ENCODE measurements at places on chromosomes 3 and 15. TPM values are rescaled to one million over a fixed set of nuclear protein-coding genes. Genes with fewer than 3 reads are reported as not detected.

GRCh38 chr3:59563072-59563605 is 513.3 kb upstream of the CFAP20DC start:
- DNase-seq: no peak

DNA sequence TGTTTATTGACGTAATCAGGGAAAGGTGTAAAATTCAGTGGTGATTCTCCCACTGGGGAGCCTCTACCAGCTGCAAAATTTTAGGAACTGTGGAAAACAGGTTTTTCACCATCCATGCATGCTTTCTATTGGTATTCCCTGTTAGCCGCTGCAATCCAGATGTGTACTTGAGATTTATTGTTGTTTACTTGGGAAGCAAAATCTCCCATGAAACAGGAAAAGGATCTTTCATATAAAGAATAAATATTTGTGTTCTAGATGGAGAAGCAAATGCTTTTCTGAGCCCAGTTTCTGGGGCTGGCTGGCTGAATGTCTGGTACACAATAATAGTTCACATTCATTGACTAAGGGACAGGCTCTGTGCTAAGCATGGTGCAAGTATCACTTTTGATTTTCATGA is 144.6 kb upstream of the RASGRP1 start:
- DNase-seq: no peak

- DNase-seq: peak; percentile 20
These were observed 18.8 kb downstream of the ATG7 start for GRCh38 chr3:11290743-11291680.

GRCh38 chr15:97026781-97027180 is 696.3 kb downstream of the NR2F2 start:
- DNase-seq: no peak

DNA sequence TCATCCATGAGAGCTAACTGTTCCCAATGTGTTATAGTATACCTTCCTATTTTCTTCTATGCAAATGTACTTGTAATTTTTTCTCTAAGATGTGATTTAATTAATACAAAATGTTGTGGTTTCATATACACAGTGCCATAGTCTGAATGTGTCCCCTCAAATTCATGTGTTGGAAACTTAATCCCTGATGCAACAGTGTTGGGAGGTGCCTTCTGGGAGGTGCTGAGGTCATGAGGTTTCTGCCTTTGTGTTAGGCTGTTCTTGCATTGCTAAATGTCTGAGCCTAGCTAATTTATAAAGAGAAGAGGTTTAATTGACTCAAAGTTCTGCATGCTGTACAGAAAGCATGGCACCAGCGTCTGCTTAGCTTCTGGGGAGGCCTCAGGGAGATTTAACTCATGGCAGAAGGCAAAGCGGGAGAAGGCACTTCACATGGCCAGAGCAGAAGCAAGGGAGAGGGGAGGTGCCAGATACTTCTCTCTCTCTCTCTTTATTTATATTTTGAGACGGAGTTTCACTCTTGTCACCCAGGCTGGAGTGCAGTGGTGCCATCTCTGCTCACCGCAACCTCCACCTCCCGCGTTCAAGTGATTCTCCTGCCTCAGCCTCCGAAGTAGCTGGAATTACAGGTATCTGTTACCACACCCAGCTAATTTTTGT is 34.7 kb upstream of the BNIP2 start:
- no peak for DNase-seq

- no peak for DNase-seq
These were observed 23.6 kb downstream of the PTPN23 start for GRCh38 chr3:47404431-47404876.

Gene FBXL22
- total RNA-seq: 0.78 TPM

Gene RNF123
- total RNA-seq: 43.0 TPM

DNA sequence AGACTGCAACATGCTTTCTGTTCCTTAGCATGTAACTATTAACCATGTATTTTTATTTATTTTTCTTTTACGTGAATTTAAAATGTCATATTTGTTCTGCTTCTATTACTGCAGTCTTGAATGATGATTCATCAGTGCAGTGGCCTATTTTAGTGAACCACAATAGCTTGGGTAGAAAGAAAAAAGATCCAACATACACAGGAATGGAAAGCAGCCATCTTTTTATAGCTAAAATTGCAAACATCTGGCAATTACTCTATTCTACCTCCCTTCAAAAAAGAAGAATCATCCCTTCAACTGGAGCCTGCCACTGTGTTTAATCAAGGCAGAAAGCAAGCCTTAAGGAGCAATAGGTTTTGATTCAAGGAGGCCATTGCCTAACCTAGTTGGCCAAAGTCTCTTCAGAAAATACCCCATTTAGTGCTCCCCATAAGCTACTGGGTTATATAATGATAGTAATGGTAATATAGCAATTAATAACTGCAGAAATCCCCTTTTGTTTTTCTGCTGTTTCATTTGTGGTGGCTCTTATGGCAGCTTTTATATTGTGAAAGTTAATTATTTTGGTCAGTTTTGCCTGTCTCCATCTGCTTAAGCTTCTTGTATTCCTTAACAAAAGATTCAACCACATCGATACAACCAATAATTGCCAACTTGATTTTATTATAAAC is 267.3 kb downstream of the LPP start:
- DNase-seq: no peak

Gene AADACL2
- total RNA-seq: not detected

DNA sequence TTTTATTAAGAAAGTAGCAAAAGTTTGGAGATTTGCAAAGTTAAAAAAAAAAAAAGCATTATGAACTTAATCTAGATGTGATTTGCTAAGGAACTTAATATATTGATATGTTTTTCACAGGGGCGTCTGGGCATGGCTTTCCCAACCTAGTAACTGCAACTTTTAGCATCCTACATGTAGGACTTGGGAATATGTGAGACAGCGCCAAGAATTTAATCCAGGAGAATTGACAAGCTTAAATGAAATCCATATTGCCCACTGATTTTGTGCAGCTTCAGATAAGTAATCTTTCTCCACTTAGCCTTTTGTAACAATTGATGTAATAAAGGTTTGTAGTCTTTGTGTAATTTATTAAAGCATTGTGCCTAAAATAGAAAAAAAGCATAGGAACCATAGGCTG is 982 bp upstream of the GABPB1 start:
- DNase-seq: no peak

- no peak for DNase-seq
These were observed 1603.5 kb downstream of the SI start for GRCh38 chr3:163474766-163475165.

GRCh38 chr15:37108381-37109167 is 8.2 kb upstream of the MEIS2 start:
- no peak for DNase-seq

- no peak for DNase-seq
These were observed 66.3 kb downstream of the CCR1 start for GRCh38 chr3:46141813-46142212.

Gene TUSC7
- not detected for total RNA-seq

Gene SOX2
- not detected for total RNA-seq

DNA sequence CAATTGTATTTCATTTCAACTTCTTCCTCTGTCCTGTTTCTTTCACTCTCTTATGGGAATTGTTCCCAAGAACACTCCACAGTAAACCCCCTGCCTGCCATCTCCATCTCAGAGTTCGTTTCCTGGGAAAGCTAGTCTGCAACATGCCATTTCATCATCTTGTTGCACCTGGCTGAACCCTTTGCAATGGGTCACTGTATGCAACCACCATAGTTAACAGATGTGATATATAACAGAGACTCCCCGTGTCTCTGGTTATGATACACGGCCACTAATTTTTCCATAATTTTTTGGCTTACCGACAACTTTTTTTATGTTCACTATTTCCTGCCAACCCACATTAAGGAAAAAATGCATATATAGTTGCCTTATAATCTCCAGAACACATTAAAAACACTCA is 95.5 kb downstream of the CHST2 start:
- no peak for DNase-seq

Gene ACKR2
- total RNA-seq: 0.44 TPM

DNA sequence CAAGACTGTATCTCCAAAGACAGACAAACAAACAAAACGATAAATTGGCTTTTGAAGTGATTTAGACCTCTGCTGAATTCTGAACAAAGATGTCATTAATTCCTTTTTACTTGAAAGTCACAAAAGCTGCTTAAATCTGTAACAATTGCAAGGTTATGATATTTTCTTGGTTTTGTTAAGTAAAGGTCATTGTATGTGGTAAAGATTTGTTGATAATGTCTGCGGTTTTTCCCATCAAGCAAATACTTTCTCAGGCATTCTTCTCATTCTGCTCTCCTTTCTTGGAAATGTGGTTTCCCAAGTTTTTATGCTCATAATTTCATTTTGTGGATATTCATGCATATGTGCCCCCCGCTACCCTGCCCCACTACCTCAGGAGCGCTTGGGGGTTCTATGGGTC is 116.5 kb downstream of the SLMAP start:
- DNase-seq: no peak

Gene LEKR1
- total RNA-seq: 0.30 TPM

Gene CPEB1
- total RNA-seq: not detected

DNA sequence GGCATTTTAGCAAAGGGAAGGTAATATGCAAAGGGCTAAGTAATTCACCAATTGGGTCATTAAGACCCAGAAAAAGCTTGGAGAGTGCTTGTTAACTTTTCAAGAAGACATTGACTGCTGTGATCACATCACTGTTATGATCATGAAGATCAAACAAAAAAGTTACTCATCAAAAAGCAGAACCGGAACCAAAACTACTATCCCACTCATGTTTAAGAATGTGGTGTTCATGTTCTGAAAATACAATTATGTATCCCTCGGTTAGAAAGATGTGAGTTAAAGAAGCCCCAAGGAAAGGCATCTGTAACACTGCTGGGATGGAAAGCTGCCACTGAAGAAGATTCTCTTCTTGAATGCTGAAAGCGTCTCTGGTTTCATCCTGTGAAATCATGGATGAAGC is 32.6 kb downstream of the BBX start:
- DNase-seq: no peak

- DNase-seq: no peak
These were observed 54.6 kb downstream of the UMPS start for GRCh38 chr3:124784686-124785382.

DNA sequence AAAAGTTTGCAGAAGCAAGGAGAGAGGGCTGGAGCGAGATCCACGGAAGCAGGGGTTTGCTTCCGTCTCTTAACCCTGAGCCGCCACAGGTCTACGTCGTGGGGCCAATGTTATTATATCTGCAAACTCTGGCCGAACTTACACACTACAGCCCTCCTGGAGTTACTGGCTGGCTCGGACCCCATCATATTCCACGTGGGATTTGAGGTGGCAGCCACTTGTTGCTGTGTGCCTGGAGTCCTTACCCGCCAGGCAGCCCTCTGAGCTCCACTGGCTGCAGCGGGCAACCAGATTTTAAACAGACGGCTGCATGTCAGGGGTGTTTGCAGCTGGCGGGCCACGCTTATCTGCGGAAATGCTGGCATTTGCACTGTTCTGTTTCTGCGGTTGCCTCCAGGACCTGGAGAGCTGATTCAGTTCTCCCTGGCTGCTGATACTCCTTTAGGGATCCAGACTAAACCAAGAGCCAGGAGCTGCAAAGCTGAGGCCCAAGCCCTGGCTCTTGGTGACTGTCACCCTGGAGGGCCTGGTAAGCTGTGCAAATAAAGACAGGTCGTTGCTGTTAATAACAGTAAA is 34.7 kb downstream of the TM2D3 start:
- no peak for DNase-seq

DNA sequence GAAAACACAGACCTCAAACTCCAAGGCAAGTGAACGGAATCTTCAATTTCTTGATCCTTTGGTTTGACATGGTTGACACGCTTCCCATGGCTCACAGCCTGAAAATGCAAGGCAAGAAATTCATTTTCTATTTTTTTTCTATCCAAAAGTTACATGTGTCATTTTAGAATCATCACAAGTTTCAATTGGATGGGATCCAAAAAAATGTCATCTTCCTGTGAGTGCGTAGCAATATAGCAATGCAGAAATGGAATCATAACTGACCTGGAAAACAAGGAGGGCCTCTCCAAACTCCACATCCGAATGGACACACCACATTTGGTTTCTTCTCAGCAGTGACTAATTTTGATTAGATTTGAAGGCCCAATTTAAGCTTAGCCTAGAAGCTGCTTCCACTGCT is 175.8 kb upstream of the ATP11B start:
- no peak for DNase-seq

- no peak for DNase-seq
These were observed 59.5 kb upstream of the TIPARP start for GRCh38 chr3:156614642-156615511.

Gene RHOV
- total RNA-seq: 0.80 TPM

Gene FXR1
- 163 TPM for total RNA-seq

DNA sequence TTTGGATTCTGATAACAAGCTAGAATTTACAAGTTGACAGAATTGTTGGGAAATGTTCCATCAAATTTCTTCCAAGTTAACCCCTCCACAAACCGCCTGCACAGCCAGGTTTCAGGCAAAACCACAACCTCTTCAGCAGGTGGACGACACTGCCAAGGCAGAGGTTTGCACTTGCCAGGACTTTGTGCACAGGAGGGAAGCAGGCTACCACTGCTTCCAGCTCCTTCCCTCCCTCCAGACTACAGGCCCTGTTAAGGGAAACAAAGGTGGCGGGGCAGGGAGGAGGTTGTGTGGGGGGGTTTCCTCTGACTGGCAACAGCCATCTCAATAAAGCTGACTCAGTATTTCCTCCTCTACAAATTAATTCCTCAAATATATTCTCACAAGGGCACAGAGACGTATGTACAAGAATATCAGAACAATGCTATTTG is 42.2 kb downstream of the TBC1D2B start:
- DNase-seq: no peak

GRCh38 chr15:66598095-66598815 is 32.5 kb upstream of the LCTL start:
- DNase-seq: no peak

Gene RBSN
- total RNA-seq: 13.0 TPM

GRCh38 chr3:126100634-126101301 is 16.8 kb upstream of the SLC41A3 start:
- no peak for DNase-seq

- DNase-seq: no peak
These were observed 53.7 kb downstream of the TRIM42 start for GRCh38 chr3:140731440-140732119.

GRCh38 chr15:91278951-91279350 is 178.9 kb downstream of the SV2B start:
- no peak for DNase-seq

DNA sequence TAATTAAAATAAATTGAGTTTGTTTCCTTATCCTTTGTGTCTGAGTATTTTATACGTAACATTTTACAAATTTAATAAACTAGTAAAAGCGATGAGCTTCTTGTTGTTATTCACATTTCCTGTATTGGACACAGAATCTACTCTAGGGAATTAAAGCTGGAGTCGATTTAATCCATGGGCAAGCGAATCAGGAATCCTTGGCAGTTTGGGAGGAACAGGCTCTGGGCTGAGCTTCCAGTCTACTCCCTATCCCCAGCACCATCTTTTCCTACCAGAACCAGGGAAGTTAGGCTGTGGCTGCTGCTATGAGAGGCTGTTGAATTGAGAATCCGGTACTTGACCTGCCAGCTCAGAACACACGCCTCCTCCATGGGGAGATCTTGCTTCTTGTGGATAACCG is 437.3 kb upstream of the TPM1 start:
- no peak for DNase-seq

GRCh38 chr3:4581498-4581897 is 88.3 kb downstream of the ITPR1 start:
- no peak for DNase-seq
